ENCODE measurements at places on chromosomes 11 and 22.

DNA sequence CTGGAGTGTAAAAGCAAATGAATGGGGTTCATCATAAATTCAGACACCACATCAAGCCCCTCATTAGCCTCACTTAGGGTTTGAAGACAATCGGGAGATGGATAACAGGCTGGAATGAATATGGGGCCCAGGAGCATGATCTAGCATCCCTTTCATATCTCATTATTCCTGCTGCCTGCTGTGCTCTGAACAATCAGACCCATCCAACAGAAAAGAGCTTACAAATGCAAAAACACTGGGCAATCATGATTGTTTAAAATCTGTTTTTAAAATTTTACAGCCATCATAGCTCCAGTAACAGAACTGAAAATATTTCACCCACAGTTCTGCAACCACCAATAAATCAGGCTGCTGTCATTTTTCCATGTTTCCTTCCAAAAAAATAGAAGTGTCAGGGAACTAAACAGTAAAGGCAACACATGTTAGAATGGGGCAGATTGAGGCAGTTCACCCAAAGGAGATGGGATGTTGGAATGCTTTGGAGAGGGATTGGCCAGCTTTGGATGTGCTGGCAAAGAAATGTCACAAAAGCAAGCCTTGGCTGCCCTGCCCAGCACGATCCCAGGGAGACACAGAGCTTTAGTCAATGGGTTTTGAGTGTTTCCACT lies 47.8 kb upstream of the BMAL1 start:
- peak; percentile 75 for DNase-seq

- DNase-seq = no peak
Observed at GRCh38 chr11:33521384-33521783, 179.2 kb downstream of the C11orf91 start.

DNA sequence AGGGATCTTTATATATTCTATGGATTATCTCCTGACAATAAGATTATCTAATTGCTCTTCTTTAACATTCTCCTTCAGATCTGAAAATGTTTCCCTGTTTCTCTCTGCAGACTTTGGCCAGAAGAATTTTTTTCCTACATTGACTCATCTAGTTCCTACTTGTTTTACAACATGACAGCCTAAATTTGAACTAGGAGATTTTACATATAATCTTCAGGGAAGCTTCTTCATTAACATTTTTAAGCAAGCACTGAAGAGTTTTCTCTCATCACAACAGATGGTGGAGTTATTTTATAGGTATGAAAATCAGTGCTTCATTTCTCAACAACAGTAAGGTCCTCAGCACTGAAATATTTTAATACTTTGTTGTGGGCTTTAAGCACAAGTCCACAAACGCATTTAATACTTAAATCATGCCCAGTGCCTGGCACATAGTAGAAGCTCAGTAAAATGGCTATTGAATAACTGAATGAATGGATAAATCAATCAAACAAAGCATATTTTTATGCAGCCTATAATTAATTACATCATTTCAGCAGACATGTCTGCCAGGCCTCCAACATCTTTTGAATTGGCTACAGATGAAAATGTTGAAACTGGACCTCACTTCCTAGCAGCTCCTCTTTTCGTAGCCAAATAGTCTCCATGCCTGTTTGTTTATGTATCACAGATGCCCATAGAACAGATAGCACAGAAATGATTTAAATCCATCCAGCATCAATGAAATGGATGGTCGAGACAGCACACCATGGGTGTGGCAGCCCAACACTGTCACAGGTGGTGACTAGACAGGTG lies 117.3 kb upstream of the POU2AF2 start:
- DNase-seq = no peak

- DNase-seq = no peak
Observed at GRCh38 chr11:128411812-128412211, 175.5 kb downstream of the ETS1 start.

GRCh38 chr22:46538814-46539160 lies 1.4 kb upstream of the CELSR1 start:
- DNase-seq = no peak

DNA sequence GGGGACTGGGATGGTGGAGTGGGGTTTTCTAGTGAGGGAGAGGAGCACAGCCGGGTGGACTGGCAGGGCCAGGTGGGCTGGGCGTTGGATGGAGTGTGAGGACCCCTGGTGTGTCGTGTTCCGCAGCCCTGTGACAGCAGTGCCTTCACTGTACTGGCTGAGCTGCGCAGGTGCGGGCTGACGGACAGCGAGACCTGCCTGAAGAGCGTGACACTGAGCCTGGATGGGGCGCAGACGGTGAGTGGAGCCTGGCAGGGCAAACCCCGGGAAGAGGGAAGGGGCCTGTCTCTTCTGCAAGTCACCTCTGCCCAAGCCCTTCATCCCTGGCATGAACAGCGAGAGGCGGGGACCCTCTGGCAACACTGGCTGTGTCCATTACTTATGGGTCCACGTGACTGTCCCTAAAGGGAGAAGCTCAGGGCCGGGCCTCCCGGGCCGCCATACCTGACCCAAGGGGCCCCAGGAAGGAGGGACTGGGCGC lies 10.0 kb downstream of the MUC5AC start:
- DNase-seq = no peak

DNA sequence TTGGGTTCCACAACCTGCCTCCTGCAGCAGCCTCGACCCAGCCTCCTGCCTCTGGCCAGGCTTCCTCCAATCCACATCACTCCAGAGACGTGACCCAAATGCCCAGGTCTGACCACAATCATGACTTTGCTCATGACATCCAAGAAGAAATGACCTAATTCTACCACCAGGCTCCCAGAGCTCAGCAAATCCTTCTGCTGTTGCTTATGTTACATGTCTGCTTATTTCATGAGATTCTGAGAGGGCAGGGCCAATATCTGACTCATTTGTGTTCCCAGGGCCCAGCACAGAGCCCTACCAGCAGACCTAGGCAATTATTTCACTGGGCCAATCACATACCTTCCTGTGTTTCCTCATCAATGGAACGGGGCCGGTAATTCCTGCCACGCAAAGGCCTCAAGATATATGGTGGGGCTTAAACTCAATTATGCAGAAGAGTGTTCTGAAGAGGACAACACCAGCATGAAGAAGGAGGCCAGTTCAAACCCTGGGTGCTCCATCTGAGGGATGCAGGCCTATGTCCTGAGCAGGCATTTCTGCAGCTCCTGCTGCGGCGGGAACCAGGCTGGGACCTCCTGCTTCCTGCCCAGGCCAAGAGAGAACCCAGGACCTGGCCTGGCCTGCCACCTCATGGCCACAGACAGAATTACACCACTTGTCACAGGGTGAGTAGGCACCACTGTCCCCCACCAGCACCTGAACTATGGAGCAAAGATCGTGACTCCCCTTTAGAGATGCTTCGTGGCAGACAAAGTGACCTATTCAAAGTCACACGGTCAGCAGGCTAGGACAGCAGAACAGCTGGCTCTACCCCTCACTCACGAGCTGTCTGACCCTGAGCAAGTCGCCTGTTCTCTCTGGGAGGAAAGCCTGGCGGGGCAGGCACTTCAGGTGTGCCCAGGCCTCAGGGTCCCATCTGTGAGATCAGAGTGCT lies 5.9 kb downstream of the CENPM start:
- DNase-seq = peak; percentile 84

DNA sequence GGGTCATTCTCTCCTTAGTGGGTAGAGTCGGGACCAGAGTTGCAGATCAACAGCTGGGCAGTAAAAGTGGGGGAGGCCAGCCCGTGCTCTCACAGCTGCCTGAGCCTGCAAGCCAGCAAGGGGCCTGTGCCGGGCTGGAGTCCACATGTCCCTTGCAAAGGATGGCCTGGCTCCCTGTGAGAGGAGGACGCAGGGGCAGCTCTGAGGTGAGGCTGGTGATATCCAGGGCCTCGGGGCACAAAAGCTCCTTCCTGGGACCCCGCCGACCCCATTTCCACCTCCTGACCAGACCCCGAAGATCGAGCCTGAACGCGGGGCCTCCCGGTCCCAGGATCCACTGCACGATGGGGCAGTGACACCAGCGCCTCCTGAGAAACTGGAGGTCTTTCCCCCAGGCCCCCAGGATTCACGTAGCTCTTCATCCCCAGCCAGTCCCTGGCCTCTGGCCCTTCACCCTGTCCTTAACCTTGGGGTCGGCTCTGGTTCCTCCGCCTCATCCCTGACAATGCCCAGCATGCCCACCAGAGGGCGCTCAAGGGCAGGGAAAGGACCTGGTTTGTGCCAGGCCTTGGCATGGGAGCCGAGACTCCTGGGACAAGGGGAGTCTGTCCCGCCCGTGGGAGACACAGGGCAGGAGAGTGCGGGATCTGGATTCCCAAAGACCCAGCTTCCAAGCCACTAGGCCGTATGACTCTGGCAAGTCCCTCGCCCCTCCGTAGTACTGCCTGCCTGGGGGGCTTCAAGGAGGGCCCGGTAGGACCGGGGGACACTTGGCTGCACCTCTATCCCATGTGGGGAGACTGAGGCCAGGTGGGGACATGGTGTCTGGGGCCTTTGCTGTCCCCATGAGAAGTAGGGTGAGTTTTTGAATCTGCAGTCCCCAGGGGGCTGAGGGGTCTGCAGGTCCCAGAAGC lies 17.8 kb upstream of the WNT7B start:
- peak; percentile 66 for DNase-seq
